Natural killer cell (primary cell): ENCODE measurements at places on chromosomes 2 and 18. TPM values are rescaled to one million over a fixed set of nuclear protein-coding genes. Genes with fewer than 3 reads are reported as not detected.

- H3K4me3 ChIP-seq = no peak overlapping the region
- H3K27ac ChIP-seq = no peak overlapping the region
- H3K36me3 ChIP-seq = no peaks in the 10 kb centered on the region
- no peaks in the 10 kb centered on the region for H3K27me3 ChIP-seq
- no peaks in the 10 kb centered on the region for H3K4me1 ChIP-seq
Observed at GRCh38 chr2:229387866-229388265, 116.8 kb upstream of the PID1 start.

DNA sequence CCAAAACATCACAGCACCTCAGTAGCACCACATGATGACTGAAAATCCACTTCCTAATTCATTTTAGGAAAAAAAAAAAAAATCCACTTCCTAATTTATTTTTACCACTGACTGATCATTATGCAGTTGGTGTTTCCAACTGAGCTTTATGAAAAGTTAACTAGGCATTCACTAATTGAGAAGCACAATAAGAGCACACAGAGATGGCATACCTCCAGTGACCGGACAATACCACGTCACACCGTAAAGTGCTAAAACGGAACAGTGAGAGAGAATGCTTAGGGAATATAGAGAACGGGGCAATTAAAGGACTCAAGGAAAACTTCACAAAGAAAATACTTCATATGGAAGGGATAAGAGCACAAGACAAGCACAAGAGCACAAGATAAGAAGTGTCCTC is 212.5 kb downstream of the NBAS start:
- no peak overlapping the region for H3K4me3 ChIP-seq
- DNase-seq = no peak
- H3K4me1 ChIP-seq = no peaks in the 10 kb centered on the region
- H3K27me3 ChIP-seq = no peaks in the 10 kb centered on the region

- no peaks in the 10 kb centered on the region for H3K36me3 ChIP-seq
- H3K27ac ChIP-seq = no peak overlapping the region
- no peak overlapping the region for H3K4me3 ChIP-seq
- H3K4me1 ChIP-seq = no peaks in the 10 kb centered on the region
- no peaks in the 10 kb centered on the region for H3K27me3 ChIP-seq
Observed at GRCh38 chr2:152165780-152166179, 9.8 kb downstream of the STAM2 start.

The SCN9A gene
- total RNA-seq = 0.39 TPM

The RAB6C gene
- total RNA-seq = not detected

DNA sequence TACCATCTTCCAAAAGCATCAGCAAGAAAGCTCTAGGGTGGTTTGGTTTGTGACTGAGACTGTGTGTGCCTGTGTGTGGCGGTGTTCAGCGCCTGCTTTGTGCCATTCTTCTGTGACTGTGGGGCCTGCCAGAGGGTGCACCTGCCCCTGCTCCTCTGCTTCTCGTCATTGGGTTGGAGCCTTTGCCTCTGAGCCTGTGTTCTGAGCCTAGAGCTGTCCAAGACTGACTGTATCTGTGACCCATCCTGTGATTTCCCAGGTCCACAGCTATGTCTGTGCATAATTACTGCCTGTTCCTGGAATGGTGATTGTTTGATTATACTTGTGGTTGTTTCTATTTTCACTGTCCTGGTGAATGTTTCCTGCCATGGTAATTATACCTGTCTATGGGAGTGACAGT is 57.1 kb upstream of the KLHL29 start:
- no peak for DNase-seq
- H3K36me3 ChIP-seq = no peaks in the 10 kb centered on the region
- no peaks in the 10 kb centered on the region for H3K4me1 ChIP-seq
- H3K27ac ChIP-seq = no peak overlapping the region

- no peaks in the 10 kb centered on the region for H3K36me3 ChIP-seq
- H3K4me1 ChIP-seq = peaks cover 11% of the 10 kb centered on the region
- H3K27ac ChIP-seq = no peak overlapping the region
- no peaks in the 10 kb centered on the region for H3K27me3 ChIP-seq
Observed at GRCh38 chr2:219119422-219120043, 41.1 kb downstream of the NHEJ1 start.

DNA sequence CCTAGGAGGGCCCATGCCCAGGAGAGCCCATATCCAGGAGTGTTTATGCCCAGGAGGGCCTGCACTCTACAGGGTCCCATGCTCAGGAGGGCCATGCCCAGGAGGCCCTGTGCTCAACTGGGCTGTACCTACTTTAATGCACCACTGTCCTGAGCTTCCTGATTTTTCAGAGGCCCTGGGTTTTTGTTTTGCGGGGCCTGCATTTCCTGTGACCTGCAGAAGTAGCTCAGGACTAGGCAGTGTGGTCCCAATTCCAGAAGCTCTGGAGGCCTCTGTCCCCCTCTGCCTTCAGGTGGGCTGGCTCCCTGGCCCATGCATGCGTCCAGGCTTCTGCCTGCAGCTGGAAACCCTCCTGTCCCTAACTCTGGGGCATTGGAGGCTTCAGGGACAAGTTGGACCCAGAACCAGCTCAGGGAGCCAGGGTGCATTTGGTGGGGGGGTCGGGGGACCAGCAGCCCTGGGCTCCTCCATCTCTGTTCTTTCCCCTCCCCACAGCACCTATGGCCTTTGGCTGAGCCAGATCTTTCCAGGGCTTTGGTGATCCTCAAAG is 10.8 kb downstream of the GPR35 start:
- H3K27ac ChIP-seq = no peak overlapping the region
- no peak for DNase-seq
- no peaks in the 10 kb centered on the region for H3K4me1 ChIP-seq
- no peaks in the 10 kb centered on the region for H3K36me3 ChIP-seq

DNA sequence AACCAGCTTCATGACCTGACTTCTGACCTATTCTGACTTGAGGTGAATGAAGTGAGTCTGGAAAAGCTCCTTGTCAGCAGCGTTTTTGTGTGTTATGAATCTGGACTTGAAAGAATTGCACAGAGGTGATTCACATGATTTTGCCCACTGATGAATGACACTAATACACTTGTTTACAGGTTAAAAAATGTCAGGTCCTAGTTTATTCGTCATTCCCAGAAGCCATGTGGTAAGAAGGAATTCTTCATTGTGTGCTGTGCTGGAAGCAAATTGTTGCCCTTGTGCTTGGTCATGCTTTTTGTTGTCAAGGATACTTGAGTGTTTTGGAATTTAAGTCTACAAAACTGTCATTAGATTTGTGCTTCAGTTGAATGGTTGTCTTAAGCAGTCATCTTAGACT is 15.5 kb downstream of the SEC11C start:
- no peaks in the 10 kb centered on the region for H3K27me3 ChIP-seq
- no peak overlapping the region for H3K27ac ChIP-seq
- DNase-seq = no peak
- no peak overlapping the region for H3K4me3 ChIP-seq
- peaks cover 54% of the 10 kb centered on the region for H3K36me3 ChIP-seq

The CCBE1 gene
- not detected for total RNA-seq

The NCL gene
- 529 TPM for total RNA-seq

DNA sequence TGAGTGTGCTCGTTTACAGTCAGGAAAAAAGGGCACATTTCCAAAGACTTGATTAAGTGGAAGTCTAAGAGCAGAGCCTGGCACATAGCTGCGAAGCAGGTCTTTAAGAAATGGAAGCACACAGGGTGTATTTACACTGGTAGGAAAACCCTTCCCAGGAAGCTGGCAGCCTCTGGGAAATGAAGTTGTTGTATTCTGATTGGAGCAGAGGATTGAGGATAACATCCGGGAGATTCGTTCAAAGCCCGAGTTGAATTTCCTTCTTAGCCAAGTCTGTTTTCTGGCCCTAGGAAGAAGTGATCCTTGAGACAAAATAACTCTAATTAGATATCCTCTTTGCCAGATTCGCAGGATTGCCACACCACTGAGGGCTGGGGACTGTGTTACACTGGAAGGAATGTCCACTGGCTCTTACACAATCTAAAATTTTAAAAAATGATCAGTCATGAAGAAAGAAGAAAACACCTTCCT is 75.9 kb downstream of the ITGB1BP1 start:
- DNase-seq = no peak
- H3K27me3 ChIP-seq = no peaks in the 10 kb centered on the region
- no peak overlapping the region for H3K4me3 ChIP-seq
- no peak overlapping the region for H3K27ac ChIP-seq
- H3K4me1 ChIP-seq = no peaks in the 10 kb centered on the region
- no peaks in the 10 kb centered on the region for H3K36me3 ChIP-seq

The CNGA3 gene
- not detected for total RNA-seq
